ENCODE measurements at places on chromosomes 6 and 20. TPM values are rescaled to one million over a fixed set of nuclear protein-coding genes. Genes with fewer than 3 reads are reported as not detected.

GRCh38 chr20:3407040-3407770 lies at the start of gene DNAAF9:
Gene DNAAF9 (minus strand): TSS chr20:3407669. CDS start chr20:3407557, 112 bp downstream.
- DNase-seq: peak; percentile 54

DNA sequence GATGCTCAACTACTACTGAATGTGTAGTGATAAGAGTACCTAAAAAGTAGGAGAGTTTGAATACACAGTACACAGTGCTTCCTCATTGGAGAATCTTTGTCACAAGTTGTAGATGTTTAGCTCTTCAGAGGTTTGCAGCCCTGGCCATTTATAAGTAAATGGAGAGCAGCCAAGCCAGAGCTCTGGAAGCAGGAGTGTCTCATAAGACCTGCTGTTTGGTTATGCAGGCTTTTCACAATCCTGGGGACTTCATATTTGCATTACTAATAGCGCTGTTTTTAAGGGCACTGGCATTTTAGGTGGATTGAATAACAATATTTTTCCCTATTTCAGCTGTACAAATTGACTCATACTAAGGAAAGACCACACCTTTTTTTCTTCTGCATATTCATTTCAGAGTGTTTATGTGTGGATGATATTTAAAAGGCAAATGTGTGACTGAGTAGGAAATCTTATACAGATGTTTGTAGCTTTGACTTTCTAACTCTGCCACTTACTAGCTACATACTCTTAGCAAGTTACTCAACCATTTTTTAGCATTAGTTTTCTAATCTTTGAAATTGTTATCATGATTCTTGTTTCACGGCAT lies 730.5 kb upstream of the MAP3K7 start:
- DNase-seq: peak; percentile 21

DNA sequence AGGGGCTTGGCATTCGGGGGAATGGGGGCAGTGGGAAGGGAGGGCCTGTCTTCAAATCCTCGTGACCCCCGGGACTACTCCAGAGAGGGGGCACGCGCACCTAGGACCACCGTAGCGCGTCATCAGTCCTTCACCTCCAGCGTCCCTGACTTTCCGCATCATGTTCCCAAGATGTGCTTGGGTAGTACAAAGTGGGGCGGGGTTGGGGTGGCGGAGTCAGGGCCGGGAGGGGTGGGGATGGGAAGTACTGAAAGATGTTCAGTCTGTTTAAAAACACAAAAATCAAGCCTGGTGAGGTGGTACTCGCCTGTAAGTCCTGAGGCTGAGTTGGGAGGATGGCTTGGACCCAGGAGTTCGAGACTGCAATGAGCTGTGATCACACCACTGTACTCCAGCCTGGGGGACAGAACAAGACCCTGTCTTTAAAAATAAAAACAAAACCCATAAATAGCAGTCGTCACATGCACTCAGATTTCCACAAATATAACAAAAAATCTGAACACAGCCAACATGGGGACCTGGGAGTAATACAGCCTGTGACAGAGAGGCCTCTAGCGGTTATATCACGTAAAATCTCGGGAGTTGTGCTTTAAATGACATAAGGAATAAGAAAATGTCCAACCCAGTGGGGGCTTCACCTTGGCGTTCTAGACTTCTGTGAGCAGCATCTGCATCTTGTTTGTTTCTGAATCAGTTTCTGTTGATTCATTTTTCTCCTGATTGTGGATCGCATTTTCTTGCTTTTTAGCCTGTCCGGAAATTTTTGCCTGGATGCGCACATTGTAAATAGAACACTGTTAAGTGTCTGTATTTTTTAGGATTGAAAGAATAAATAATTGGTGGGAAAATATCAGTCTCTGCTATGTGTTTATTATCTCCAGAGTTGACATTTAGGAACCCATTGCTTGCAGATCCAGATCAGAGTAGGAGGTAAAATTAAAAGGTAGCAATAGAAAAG lies 698 bp upstream of the LRP11 start:
- DNase-seq: peak; percentile 61

DNA sequence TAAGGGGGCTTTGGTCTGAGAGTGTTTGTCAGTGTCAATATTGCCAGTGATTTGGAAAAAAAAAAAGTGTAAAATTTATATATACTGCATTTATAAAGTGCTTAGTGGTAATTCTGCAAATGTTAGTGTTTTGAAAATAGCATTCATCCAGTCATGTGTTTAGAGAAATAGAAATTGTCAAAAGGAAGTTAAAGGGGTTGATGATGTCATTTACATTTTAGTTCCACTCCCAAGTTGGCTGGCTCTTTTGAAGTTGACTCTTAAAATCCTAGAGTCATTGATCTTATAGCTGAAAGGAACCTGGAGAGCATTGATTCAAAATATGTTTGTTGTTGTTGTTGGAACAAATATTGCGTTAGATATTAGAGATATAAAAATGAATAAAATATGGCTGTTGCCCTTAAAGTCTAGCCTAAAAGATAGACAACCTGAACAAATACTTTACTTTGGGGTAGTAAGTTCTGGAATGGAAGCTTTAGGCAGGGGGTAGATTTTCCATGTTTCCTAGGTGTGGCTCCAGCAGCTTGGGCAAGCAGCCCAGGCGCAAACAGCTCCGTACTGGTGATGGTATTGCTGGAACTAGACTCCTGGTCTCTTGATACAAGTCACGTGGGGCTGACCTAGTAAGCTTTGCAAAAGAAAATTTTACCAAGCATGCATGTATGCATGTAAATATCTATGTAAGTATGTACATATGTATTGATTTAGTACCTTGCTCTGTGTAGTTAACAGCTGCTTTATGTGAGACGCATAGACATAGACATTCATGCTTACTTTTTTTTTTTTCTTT lies 46.3 kb downstream of the HIVEP1 start:
- DNase-seq: no peak

GRCh38 chr6:17038316-17038715 lies 63.5 kb upstream of the STMND1 start:
- no peak for DNase-seq

DNA sequence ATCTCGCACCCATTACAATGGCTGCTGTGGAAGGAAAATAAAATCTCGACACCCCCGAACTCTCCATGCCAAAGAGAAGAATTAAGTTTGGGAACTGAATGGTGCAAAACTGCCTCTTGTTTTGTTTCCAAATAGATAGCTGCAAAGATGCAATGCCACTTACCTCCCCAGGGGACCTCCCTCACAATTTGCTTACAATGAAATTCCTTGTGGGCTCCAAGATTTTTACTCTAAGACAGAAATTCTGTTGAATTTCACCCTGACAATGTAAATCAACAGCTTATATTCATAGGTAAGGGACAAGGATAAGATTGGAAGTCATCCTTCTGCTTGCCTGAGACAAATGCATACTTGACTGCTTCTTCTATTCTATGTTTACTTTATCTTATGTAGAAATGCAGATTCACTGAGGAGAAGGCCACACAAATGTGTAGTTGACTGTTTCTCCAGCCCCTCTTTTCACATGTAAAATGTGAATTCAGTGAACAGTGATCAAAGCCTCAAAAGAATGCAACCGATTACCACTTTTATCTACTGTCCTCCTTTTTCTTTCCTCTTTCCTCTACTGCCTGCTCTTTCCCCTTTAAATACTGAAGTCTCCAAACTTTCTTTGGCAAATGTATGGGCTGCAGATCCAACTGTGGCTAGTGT lies 36.6 kb downstream of the ADGRF4 start:
- no peak for DNase-seq

GRCh38 chr6:139942331-139942730 lies 567.9 kb upstream of the CITED2 start:
- no peak for DNase-seq

Gene KCNK5
- 1.6 TPM for total RNA-seq

Gene FOXS1
- 4.4 TPM for total RNA-seq

Gene SASH1
- total RNA-seq: 40.3 TPM

Gene TINAG
- total RNA-seq: not detected

Gene SAMD10
- total RNA-seq: 6.2 TPM

Gene TNXB
- total RNA-seq: 42.4 TPM
